ENCODE measurements at places on chromosomes 5 and 9.

DNA sequence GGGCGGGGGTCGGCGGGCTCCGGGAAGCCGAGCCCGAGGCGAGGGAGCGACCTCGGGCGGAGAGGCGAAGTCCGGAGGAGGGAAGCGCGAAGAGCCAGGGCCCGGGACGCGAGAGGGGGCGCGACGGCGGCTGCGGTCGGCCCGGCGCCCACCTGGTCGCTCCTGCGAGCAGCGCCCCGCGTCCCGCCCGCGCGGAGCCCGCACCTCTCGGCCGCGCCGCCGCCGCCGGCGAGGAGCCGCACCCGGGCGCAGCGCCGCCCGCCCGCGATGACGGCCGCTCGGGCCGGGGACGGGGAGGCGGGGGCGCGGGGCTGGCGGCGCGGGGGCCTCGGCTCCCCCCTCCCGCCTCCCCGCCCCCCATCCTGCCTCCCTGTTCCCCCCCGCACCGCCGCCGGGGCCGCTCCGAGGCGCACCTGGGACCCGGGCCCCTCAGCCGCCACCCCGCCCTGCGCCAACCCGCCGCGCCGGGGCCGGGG lies 2.6 kb downstream of the NR5A1 start:
- DNase-seq = no peak

GRCh38 chr5:95007921-95008597 lies 276.8 kb downstream of the MCTP1 start:
- no peak for DNase-seq

DNA sequence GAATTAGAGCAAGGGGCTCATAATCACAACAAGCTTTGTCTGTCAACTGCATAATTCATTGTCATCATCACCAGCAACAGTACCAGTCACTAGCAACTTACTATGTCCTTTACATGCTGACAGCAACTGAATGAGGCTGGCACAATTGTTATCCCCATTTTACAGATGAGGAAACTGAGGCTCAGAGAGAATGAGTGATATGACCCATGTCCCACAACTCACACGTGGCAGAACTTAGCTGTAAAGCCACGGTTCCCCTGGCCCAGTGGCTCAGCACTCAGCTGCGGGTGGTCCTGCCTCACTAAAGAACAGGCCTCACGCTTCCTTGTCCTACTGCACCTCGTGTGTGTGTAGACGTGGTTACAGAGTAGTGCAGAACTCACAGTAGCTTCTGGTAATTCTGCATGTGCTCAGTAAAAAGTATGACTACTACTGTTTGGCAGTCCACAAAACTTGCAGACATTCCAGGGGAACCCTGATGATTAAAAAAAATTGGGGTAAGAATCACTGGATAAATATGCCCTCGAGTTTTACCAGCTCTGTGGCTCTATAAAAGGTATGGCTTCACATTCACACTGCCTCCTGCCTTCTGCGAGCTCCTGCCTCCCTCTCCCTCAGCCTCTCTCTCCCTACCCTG lies 30.2 kb downstream of the AFAP1L1 start:
- DNase-seq = no peak

DNA sequence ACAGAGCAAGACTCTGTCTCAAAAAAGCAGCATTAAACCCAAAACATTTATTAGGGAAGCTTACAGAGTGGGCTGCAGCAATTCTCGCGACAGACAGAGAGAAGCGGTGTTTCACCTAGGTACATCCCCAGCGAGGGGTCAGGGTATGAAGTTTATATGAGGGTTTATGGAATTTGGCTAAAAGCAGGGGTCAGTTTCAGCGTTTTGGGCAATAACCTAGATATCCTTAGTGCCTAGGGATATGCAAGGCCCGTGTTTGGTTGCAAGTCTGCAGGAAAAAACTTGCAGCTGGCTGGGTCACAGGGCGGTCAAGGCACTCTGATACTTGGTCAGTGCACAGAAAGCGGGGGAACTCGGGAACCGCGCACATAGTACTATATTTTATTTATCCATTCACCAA lies 649 bp upstream of the GLE1 start:
- no peak for DNase-seq

GRCh38 chr5:64506567-64507263 lies 900 bp downstream of the RGS7BP start:
- no peak for DNase-seq

- no peak for DNase-seq
These were observed 92.4 kb downstream of the STX17 start for GRCh38 chr9:99998866-99999265.

DNA sequence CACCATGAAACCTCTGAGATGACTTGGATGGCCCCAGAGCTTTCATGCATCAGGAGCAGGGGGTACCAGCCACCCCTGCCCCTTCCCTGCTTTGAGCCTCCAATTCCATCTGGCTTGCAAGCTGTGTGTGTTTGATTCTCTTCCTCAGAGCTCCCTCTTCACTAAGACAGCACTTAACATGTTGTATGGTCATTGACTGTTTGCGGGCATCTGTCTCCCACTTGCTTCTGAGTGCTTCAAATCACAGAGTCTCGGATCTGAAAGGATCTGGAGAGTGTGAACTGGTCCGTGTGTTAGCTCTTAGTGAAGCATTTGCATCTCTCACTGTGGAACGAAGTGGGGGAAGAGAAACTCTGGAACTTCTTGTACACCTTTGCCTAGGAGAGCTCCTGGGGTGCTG lies 7.1 kb upstream of the CPLX2 start:
- no peak for DNase-seq

DNA sequence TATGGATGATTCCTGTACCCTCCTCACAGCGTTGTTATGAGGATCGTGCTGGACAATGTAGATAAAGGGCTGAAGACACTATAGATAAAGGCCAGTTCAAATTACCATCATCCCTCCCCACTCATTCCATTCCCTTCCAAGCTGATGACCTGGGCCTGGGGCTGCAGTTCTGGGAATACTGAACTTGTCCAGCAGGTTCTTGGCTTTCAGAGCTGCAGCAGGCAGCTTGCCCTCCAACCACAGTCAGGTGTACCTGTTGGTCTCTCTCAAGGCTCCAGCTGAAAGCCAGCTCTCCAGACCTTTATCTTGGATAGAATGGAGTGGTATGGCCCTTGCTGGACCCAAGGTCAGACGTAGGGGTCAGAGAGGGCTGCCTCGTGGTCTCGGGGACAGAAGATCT lies 92.5 kb downstream of the PCDH1 start:
- DNase-seq = no peak

DNA sequence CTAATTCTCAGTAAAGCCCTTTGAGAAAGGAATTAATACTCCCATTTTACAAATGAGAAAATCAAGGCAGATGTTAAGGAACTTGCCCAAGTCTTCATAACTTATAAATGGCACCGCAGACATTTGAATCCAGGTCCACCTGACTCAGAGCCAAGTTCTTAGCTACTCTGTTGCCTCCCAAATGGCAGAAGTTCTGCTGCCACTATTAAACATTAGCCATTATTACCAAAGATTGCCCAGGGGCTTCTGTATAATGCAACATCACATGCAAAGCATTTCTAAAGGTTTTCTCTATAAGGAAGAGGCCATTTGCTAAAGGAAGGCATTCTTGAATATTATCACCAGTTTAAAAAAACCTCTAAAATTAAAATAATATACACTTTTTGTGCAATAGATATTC lies 28.3 kb downstream of the TPD52L3 start:
- DNase-seq = no peak

DNA sequence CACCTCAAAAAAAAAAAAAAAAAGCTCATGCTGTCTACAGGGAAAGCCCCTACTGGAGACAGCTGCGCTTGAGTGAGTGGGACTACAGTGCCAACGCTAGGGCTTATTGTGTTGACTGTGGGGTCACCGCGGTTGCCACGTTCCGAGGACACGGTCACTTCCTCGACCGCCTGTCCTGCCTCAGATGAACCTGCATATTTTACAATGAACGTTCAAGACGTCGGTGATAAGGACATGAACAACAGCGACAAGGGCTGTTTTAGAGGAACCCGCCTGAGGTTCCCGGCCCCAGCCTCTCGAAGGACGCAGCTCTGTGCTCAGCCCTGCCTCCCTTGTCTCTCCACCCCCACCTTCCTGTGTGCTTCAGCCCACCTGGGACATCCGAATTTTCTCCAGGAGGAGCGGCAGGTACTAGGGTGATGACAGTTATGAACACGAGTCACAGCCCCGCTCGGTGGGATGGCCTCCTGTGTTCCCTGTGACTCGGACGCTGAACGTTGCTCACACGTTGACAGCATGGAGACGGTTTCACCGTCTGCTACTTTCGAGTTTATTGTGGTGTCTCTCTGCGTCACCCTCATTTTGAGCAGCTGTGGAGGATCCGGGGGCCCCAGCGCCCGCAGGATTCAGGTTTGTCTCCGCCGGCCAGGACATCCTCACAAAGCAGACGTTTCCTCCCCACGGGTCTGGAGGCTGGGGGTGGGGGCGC lies 11.3 kb upstream of the DIPK1B start:
- DNase-seq = no peak

GRCh38 chr5:42274913-42275312 lies 148.3 kb upstream of the GHR start:
- no peak for DNase-seq

DNA sequence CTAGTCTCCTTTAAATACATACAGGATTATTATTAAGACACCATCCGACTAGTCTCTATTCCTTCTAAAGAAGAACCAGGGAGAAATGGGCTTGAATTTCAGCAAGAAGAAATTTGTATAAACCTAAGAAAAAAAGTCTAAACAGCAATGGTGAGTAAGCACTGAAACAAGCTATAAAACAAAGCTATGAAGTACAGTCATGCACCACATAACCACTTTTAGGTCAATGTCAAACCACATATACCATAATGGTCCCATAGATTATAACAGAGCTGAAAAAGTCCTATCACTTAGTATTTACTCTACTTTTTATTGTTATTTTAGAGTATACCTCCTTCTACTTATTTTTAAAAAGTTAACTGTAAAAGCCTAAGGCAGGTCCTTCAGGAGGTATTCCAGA lies 102.0 kb upstream of the NFIB start:
- DNase-seq = no peak

- DNase-seq = no peak
These were observed 41.9 kb downstream of the SLC22A5 start for GRCh38 chr5:132411304-132412013.

- DNase-seq = no peak
These were observed 14.6 kb downstream of the RASA1 start for GRCh38 chr5:87282269-87282668.

GRCh38 chr9:23555851-23556250 lies 270.2 kb downstream of the ELAVL2 start:
- DNase-seq = no peak

DNA sequence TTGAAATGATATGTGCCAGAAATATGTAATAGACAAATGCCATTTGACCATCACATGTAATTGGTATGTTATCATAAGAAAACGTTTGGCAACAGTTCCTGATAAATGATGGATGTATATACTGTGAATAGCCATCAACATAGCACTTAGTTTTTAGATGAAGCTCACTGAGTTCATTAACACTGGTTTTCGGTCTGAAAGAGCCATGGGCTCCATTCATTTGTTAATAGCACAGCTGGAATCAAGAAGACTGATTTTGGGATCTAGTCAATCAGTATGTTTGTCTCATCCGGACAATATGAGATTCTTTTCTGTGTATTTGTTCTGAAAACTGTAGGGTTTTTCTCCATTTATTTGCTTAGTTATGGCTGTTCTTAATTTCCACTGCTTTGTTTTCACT lies 413.5 kb upstream of the CLINT1 start:
- no peak for DNase-seq

- DNase-seq = no peak
These were observed 266.5 kb upstream of the ITGA1 start for GRCh38 chr5:52521236-52521635.

- no peak for DNase-seq
These were observed 314.7 kb upstream of the RGMB start for GRCh38 chr5:98458726-98459125.

GRCh38 chr5:155943516-155944407 lies 383.2 kb upstream of the SGCD start:
- no peak for DNase-seq

- no peak for DNase-seq
These were observed 61.7 kb downstream of the FBXL17 start for GRCh38 chr5:108320231-108320630.

DNA sequence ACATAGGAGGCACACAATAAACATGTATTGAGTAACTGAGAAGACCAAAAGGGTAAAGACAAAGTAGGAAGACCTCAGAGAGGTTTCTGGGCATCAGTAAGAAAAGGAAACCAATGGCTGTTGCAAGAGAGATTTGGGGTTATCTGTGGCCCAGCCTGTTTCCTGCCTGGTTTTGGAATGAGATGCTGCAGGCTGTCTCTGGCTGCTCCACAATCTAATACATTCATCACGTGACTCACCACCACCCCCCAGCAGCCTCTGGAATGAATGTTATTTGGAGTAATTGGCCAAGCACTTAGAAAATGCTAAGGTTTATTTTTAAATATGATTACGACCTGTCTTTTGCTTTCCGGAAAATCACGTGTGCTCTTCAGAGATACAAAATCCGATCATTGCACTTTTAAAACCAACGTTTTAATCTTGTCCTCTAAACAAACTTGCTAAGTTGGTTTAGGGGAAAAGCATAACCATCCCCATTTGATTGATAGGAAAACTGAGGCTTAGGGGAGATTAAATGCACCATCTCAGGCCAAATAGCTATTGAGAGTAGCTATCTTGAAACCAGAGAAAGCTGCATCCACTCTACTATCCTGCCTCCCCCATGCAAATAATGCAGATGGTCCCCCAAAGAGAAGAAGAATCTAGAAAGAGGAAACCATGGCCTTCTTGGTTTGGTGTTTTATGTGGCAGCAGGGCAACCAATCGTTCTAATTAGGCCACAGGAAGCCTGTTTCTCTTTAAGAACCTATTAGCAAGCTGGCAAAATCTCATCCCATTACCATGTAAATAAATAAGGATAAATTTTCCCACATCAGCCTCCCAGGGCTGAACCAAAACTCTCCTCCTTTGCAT lies 151.8 kb upstream of the ADRA1B start:
- DNase-seq = peak; percentile 38

DNA sequence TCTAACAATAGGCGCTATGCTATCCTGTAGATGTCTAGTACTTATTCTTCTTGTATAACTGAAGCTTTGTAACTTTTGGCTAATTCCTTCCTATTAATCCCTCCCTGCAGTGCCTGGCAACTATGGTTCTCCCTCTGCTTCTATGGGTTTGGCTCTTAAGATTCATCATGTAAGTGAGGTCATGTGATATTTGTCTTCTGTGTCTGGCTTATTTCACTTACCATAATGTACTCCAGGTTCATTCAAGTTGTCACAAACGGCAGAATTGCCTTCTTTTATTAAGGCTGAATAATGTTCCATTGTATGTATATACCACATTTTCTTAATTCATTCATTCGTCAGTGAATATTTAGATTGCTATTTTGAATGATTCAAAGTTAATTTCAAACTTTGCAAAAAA lies 149.9 kb upstream of the GAS1 start:
- DNase-seq = no peak

- DNase-seq = no peak
These were observed 34.2 kb upstream of the SMU1 start for GRCh38 chr9:33110686-33111085.

DNA sequence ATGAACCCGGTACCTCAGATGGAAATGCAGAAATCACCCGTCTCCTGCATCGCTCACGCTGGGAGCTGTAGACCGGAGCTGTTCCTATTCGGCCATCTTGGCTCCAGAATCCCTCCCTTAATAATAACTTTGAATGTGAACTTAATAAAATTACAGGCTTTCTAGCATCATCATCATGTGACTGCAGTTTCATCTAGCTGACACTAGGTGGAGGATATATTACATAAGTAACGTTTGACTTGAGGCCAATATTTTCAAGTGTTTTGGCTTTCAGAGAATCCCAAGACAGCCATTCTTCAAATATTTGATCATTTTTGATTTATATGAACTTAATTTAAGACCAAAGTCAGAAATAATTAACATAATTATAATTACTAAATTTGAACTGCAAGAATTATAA lies 474.9 kb upstream of the CDH10 start:
- DNase-seq = peak; percentile 54

GRCh38 chr9:111870774-111871498 lies 25.7 kb upstream of the UGCG start:
- no peak for DNase-seq

Data from HTR-8/SVneo (cell line).